ENCODE measurements at places on chromosomes 4 and X.

DNA sequence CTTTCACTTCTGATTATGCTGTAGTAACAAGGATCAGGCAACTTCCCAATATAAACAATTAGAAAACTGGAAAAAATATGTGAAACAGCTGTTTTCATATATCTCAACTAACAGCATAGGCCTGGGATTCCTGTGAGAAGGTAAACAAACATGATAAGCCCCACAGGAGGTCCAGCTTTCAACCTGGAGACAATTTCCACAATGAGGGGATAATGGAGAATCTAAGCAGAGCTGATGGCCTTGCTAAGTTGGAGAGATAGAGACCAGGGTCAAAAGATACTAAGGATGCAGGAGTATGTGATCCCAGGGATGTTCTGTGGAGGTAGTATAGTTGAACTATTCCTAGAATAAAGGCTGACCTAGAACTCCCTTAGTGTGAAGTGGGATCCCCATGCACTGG is 452.3 kb upstream of the ACTRT1 start:
- no peak for DNase-seq

GRCh38 chr4:1243451-1244080 is 5.4 kb downstream of the CTBP1 start:
- no peak for DNase-seq

DNA sequence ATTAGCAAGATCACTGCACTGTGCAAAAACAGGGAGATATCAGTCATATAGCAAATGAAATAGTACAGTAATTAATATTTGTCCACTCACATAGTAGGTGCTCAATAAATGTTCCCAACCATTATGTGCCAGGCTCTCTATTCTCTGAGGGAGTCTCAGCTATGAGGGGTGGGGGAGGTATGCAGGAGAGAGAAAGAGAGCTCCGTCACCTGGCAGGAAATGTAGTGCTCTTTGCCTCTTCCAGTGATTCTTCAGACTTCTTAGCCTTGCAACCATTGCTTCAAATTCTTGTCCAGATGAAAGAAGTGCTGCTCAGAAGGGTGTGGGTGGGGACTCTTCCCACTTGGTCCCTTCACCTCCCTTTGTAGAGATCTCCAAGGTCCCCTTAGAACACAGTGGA is 84.5 kb upstream of the SPRY1 start:
- no peak for DNase-seq

GRCh38 chrX:140507982-140508305 is 3.1 kb upstream of the SOX3 start:
- DNase-seq = no peak

DNA sequence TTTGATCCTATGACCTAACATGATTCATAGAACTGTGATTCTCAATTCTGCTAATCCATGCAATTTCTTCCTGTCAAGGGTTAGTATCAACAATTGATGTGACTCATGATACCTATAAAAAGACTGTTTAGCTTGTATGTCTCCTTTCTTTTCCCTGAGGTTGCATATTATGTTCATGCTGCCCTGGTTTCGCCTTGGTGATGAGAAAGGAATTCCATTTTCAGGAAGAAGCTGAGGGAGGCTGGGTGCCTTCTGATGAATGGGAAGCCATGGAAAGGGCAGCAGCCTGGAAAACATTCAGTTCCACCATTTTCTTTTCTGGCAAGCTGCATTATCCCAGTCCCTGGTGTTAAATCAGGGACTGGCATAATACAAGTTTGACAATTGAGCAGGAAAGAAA is 976.5 kb downstream of the RPA4 start:
- no peak for DNase-seq

GRCh38 chr4:84325625-84326024 is 173.5 kb downstream of the NKX6-1 start:
- no peak for DNase-seq

GRCh38 chrX:74133156-74133796 is 170.7 kb upstream of the ZCCHC13 start:
- peak; percentile 59 for DNase-seq

Data from SK-N-DZ (cell line).